T-cell (primary cell): ENCODE measurements at places on chromosomes 2 and 18.

GRCh38 chr18:9133225-9133624 lies 3.4 kb upstream of the ANKRD12 start:
- no peak for DNase-seq

GRCh38 chr18:36338403-36338933 lies 41.0 kb downstream of the FHOD3 start:
- DNase-seq: no peak

DNA sequence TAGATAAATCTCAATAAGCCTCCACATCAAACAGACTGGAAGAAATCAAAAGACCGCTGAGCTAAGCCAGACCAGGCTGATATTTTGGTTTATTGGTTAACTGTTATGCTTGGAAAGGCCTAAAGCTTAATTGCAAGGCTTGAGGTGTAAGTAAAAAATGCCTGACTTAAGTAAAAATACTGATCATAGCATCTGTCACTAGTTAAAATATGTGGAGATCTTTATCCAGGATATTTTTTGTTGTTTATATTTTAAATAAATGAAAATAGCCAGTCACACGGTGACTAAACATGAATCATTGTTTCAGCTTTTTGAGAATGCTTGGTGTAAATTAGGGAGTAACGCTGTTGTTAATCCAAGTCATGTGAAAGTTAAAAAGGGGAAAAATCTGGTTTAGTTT lies 127.9 kb downstream of the THADA start:
- no peak for DNase-seq

DNA sequence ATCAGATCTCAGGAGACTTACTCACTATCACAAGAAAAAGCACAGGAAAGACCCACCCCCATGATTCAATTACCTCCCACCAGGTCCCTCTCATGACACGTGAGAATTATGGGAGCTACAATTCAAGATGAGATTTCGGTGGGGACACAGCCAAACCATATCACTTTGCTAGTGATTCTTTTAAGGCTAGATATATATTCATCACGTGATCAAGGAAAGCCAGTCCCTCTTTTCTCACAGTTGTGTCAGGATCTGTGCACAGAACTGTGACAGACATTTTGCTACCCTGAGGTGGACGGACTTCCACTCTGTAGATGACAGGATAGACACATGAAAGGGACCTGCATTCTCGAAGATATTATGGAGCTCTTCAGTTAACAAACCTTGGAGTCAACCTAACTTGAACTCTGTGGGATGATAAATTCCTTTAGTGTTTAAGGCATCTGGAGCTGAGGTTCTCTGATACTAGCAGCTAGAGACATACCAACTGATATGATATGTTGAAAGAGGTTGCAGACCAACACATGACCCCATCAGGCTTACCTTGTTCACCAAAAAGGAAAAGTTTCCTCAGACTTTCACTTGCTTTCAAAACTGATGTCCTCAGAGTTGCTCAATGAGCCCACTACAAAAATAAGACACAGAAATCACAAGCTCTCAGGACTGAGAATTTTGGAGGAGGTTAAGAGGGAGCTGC lies 66.3 kb upstream of the SCG2 start:
- no peak for DNase-seq

DNA sequence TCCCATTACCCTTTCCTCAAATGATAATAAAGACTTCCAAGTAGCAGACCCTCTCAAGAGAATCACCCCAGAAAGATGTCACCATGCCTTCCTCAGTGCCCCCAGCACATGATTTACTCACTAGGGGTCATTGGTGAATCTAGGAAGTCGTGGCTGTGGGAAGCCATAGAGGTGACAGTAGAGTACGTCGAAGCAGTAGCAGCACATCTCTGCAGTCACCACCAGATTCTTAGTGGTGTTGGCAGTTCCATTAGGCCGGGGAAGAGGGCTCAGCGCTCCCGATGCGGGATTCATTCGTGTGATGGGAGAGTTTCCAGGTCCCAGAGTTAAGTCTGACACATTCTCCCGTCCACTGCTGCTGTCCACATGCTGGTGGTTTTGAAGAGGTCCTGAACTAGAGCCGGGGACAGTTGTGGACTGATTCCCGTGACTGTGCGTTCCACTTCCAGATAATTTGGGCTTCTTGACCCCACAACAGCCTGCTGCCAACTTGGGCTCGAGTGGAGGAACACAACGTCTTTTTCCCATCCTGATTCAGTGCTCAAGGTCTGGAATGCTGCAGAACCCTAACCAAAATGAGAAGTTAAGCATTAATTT lies 12.0 kb downstream of the AMMECR1L start:
- no peak for DNase-seq

DNA sequence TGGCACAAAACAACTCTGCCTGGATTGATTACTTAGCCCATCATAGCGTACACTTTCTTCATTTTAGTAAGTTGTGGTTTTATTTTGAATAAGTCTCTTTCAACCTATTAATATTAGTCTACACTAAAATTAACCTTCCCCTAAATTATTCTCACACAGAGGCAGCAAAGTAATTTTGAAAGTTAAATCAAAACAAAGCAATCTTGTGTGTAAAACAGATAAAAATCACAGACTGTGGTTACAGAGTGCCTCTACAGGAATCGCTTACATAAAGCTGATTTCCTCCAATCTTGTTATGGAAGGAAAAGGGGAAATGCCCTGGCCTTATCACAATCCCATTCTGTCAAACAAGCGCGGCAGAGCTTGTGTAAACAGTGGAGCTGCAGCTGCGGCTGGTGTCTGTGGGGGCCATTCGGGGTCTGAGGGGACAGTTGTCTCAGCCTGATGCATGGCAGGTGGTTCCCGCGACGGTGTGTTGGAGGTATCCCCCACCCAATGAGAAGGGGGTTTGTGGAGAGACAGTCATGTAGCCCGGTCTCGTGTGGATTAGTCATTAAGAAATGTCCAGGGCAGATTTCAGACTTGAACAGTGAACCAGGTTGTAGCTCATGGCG lies 42.1 kb downstream of the BCL2L11 start:
- DNase-seq: no peak

GRCh38 chr2:121898483-121898882 lies 143.0 kb downstream of the TSN start:
- no peak for DNase-seq

GRCh38 chr2:36568516-36569246 lies 29.3 kb downstream of the FEZ2 start:
- DNase-seq: no peak

- DNase-seq: no peak
Measured at GRCh38 chr2:217909156-217909820, 93.5 kb downstream of the TNS1 start.

- DNase-seq: no peak
Measured at GRCh38 chr2:71449343-71449742, 4.0 kb upstream of the DYSF start.
